Effector memory CD8-positive, alpha-beta T cell (primary cell): ENCODE measurements at places on chromosomes 6 and 20.

DNA sequence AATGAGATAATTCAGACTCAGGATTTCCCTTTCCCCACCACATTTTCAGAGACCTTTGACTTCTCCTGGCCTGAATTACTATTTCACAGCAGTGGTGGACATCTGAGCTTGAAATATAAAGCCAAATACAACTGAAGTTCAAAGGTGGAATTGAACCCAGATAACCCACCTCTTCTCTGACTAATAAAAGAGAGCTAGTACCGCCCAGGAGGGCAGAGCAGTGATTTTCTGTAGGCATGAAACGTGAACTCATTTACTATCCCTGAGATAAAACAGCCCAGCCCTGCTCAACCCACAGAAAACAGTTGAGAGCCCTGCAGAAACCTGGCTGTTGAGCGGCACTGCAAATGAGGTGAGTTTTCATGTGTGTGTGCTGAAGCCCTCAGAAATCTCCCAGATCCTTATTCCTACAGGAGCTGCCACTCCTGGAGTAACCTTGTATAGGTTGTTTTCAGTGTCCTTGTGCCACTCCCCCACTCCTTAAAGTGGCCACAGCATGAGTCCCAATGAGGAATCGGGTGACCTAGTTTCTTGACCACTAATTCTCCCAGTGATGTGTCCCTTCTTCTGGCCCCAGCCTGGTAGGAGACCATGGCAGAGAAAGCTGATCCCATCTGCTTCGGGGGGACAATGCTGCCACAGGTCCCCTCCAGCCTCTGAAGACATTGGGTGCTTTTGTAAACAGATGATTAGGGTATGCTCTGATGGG lies 99.2 kb downstream of the NOL4L start:
- no peak for DNase-seq

- no peak for DNase-seq
Measured at GRCh38 chr6:30703011-30703410, 12.2 kb upstream of the NRM start.

DNA sequence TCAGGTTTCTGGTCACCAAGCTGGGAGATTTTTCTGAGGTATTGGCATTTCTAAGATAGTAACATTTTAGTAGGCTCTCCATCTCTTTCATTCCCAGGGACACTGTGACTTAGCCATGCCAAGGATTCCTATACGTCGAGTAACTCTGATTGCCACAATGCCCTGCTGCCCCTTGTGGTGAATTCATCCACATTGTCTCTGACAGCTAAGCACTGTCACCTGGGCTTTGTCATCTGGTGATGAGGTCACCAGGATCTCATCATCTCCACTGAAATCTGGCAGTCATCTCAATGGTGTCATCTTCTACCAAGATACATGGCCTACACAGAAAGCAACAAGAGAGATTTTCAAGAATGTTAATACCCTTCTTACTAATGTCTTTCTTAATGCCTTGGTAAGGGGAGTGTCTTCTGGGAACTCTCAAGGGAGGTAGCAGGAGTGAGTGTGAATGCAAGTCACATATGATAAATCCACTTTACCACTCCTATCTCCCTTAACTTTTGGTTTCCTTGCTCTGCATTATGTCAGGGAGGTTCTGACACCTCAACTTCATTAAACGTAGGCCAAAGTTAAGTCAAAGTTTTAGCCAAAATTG lies 246.7 kb downstream of the CD109 start:
- DNase-seq, result no peak

- DNase-seq, result no peak
Measured at GRCh38 chr20:20412750-20413149, 44.8 kb downstream of the INSM1 start.

DNA sequence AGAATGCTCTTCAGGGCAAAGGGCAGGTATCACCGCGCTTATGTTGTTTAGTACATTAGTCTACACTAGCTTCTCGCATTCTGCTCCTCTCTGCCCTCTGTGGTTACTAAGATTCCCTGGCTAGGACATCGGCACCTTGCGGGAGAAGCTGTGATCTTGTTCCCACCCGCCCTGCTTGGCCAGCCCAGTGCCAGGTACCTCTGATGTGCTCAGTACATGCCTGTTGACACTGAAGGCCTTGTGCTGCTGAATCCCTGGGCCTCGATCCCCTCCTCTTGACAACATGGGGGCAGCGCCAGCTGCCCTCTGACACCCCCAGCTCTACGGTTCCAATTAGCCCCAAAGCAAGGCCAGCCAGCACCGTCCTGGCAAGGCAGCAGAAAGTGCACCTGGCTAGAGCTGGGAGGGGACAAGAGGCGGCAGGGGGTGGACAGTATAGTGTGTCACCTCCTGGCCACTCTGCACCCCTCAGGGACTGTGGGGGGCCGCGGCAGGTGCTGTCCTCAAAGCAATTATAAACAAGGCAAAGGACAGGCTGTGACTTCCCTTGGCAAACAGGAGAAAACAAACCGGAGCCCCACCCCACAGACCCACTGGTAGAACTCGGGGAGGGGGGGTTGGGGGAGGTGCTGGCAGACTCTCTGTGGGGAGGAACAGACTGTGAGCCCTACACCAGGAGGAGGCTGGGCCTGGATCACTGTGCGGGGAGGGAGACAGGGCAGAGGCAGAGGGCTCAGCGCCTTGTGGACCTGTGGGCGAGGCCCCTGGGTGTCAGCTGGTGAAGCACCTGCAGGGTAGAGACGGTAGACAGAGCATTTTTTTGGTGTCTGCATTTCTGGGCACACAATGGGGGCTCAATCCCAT lies 7.1 kb downstream of the TFEB start:
- DNase-seq, result no peak

GRCh38 chr6:2909718-2910117 lies 6.6 kb upstream of the SERPINB9 start:
- no peak for DNase-seq

DNA sequence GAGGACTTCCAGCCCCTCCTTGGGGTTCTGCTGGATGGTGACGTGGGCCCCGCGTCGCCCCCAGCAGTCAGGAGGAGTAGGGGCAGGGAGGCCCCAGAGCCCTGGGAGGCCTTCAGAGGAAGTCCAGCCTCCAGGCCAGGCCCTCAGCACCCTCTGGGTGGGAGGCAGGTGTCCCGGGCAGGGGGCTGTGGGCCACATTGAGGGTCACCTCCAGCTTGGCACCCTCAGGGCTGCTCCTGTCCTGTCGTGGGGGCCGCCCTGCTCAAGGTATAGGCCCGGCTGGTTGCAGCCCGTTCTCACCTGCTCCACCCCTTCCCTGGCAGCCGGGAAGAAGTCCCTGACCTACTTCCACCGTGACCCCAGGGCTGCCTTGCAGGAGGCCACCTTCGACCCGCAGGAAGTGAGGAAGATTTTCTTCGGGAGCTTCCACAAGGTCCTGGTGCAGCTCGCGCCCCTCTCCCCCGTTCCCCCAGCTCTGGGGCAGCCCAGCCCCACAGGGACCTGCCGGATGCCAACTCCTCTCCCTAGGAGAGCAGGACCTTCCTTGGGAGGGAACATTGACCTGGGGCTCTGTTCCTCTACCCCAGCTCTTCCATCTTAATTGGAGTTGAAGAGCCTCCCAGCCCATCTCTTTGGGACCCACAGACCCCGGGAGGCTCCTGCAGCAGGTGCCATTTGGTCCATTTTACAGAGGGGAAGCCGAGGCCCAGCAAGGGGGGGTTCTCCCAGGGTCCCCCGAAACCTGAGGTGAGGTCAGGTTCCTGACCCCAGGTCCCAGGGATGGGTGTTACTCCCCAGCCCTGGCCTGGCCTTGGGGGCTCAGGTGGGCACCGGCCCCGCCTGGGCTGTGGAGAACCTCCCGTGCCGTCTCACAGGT lies 26.4 kb downstream of the COL20A1 start:
- DNase-seq, result no peak

DNA sequence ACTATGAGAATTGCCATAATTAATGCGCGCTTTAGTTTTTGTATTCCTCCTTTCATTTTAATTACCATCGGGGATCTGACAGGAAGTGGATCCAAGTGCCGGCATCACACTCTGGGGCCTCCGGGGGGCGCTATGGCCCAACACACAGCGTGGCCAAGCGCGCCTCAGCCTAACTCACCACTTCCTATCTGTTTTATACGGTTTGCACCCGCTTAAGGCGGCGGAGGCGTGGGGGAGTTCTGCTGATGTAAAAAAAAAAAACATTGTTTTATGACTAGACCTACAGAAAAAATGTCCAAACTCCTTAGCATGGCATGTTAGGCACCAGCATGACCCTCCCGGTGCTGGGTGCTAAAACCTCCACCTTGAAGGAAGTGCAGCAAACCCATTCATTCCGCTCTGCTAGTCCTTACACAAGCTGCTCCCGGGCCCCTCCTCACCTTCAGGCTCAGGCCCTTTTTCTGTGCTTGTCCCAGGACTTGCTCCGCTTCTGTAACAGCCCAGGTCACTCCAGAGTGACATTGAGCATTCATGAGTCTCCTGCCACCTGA lies 4.5 kb upstream of the EBF4 start:
- DNase-seq, result peak; percentile 85

GRCh38 chr6:26251354-26252076 lies 113.5 kb upstream of the BTN3A2 start:
- DNase-seq, result peak; percentile 35

DNA sequence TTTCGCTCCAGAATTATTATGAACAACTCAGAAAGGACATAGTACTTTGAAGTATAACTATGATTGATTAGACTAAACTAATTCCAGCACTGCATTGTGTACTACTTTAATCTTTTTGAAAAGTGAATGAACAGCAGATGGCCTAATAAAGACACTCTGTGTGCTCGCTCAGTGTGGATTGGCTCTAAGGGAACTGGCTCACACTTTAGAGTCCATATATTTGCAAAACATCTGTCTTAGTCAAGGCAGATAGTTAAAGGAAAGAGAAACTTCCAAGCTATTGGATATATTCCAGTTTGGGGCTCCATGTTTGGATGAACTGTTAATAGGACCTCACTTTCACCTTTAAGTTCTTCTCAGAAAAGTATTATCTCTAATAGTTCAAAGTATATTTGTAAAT lies 218.9 kb downstream of the EYA4 start:
- no peak for DNase-seq

DNA sequence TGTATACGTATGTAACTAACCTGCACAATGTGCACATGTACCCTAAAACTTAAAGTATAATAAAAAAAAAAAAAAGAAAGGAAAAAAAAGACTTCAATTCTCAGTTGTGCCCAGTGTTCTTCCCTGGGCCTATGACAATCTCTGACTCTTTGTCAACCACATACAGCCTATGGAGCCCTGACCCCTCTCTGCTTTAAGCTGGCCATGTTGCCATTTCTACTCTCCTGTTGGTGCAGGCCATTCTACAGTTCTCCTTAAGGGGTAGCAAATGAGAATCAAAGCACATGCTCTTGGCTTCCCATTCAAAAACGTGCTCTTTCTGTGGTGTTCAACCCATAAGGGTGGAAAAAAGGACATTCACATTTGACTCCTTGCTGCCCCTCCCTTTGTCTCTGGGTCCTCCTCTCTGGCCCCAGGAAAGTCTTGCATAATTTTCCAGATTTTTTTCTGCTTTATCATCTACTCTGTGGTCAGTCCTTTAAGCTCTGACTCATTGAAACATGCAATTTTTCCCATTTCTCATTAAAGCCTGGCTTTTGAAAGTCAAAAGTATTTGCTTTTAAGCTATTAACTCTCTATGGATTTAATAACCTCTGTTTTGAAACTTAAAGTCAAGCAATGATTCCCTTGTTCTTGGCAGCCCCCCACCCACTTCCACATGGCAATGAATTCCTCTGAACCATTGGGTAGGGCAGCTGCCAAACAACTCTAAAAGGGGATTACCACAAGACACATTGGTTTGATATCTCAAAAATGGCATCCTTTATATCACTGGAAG lies 208.6 kb upstream of the MCHR2 start:
- no peak for DNase-seq

DNA sequence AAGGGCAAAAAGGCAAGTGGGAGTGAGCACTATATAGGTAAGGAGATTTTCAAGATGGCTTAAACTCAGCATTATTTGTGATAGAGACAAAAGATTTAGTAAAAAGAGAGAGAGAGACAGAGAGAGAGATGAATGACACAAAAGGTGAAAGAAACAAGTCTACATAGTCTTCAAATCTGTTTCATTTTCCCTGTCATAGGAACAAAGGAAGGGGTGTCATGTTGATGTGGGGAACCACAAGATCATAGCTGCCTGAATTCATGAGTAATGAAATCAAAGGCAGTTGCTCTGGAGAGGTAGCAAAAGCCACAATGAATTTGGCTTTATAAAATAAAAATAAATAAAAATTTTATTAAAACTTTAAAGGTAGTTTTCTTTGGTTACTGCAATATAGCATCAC lies 67.2 kb upstream of the PHIP start:
- no peak for DNase-seq

GRCh38 chr6:97316978-97317377 lies 34.0 kb upstream of the MMS22L start:
- DNase-seq, result no peak

GRCh38 chr6:134106702-134107101 lies 54.3 kb upstream of the SLC2A12 start:
- DNase-seq, result no peak

DNA sequence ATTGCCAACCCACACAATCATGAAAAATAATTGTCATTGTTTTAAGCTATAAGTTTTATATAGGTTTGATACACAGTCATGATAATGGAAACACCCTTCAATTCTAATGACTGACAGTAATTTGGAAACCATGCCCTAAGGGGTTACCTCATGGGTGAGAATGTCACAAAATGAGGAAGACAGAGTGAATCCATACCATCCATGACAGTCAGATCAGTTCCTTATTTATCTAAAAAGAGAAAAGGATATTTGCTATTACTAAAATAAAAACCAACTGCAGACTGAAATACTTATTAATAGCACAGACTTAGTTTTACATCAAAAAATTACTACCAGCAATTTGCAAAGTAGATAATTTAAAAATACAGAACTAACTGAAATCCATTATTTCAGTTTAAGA lies 437.8 kb downstream of the UTRN start:
- no peak for DNase-seq

- DNase-seq, result no peak
Measured at GRCh38 chr6:106609699-106610098, 19.6 kb downstream of the RTN4IP1 start.

- DNase-seq, result no peak
Measured at GRCh38 chr20:34629904-34630303, 47.0 kb downstream of the PIGU start.

GRCh38 chr20:44542890-44543289 lies 21.0 kb upstream of the SERINC3 start:
- no peak for DNase-seq

- DNase-seq, result no peak
Measured at GRCh38 chr6:150875841-150876240, 10.3 kb downstream of the MTHFD1L start.

GRCh38 chr6:89413006-89413400 lies 930 bp upstream of the RRAGD start:
- DNase-seq, result no peak

- DNase-seq, result no peak
Measured at GRCh38 chr20:63162206-63162795, 53.6 kb downstream of the YTHDF1 start.

DNA sequence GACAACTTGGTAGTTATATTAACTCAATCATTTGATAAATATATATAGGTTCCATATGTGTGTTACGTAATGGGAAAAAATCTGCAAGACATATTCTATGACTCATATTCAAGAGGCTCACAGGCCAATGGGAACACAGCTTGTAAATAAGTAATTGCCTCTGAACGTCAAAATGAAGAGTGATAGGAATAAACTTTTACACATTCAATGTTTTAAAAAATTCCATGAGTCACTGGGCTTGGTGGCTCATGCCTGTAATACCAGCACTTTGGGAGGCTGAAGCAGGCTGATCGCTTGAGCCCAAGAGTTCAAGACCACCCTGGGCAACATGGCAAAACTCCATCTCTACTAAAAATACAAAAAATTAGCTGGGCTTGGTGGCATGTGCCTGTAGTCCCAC lies 209.4 kb upstream of the MCHR2 start:
- DNase-seq, result no peak
